ENCODE measurements at places on chromosomes 5 and 9. TPM values are rescaled to one million over a fixed set of nuclear protein-coding genes. Genes with fewer than 3 reads are reported as not detected.

- H3K27ac ChIP-seq, result peak overlapping the region; percentile 94
- H3K27me3 ChIP-seq, result no peaks in the 10 kb centered on the region
- peaks cover 46% of the 10 kb centered on the region for H3K4me1 ChIP-seq
- peak overlapping the region; percentile 74 for H3K4me3 ChIP-seq
- no peak for DNase-seq
Observed at GRCh38 chr5:132369007-132369473, 470 bp upstream of the SLC22A5 start.

GRCh38 chr5:143229896-143230675 is 173.4 kb downstream of the NR3C1 start:
- no peak for DNase-seq
- no peak overlapping the region for H3K4me3 ChIP-seq
- H3K4me1 ChIP-seq, result peaks cover 4% of the 10 kb centered on the region
- H3K27ac ChIP-seq, result no peak overlapping the region

GRCh38 chr5:36253575-36253974 is 11.8 kb upstream of the NADK2 start:
- no peak overlapping the region for H3K27ac ChIP-seq
- no peak for DNase-seq
- no peaks in the 10 kb centered on the region for H3K27me3 ChIP-seq
- H3K4me1 ChIP-seq, result peaks cover 3% of the 10 kb centered on the region
- no peak overlapping the region for H3K4me3 ChIP-seq
- no peaks in the 10 kb centered on the region for H3K36me3 ChIP-seq

DNA sequence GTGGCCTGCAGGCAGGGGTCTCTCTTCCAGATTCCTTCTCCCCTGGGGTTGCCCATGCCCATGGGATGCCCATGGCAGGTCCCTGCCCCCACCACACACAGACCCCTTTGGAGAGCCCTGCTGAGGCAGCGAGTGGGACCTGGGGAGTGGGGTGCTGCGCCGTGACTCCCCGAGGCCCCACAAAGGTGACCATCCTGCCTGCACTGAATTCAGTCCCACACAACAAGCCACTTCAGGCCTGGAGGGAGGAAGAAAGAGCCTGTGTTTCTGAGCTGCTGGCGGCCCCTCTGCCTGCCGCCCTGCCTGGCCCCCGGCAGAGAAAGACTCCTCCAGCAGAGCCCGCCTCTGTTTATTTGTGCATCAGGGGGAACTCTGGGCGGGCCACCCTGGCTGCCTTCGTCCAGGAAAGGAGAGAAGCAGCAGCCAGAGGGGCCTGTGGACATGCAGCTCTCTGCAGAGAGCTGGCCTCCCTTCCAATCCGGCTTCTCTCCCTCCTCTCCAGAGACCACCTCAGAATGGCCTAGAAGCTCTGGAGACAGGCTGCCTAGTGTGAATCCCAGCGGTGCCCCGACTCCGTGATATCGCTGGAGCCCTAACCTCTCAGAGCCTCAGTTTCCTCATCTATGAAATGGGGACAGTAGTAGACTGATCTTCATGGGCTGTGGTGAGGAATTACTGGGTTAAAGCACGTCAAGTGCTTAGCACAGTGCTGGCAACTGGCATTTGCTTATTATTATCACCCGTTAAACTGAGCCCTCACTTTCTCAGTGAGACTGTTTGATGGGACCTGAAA is 72.9 kb downstream of the COL27A1 start:
- no peak overlapping the region for H3K4me3 ChIP-seq
- no peak for DNase-seq
- peaks cover 6% of the 10 kb centered on the region for H3K36me3 ChIP-seq
- no peaks in the 10 kb centered on the region for H3K27me3 ChIP-seq
- H3K27ac ChIP-seq, result peak overlapping the region; percentile 100

The CLIC3 gene
- 1.5 TPM for total RNA-seq

- H3K36me3 ChIP-seq, result peaks cover 26% of the 10 kb centered on the region
- H3K4me1 ChIP-seq, result peaks cover 55% of the 10 kb centered on the region
- DNase-seq, result no peak
- H3K4me3 ChIP-seq, result peak overlapping the region; percentile 9
Observed at GRCh38 chr9:71740199-71740598, 28.1 kb downstream of the CEMIP2 start.

All from mesothelial cell of epicardium (in vitro differentiated cells).